CD4-positive, alpha-beta memory T cell (primary cell): ENCODE measurements at places on chromosomes 11 and 22.

DNA sequence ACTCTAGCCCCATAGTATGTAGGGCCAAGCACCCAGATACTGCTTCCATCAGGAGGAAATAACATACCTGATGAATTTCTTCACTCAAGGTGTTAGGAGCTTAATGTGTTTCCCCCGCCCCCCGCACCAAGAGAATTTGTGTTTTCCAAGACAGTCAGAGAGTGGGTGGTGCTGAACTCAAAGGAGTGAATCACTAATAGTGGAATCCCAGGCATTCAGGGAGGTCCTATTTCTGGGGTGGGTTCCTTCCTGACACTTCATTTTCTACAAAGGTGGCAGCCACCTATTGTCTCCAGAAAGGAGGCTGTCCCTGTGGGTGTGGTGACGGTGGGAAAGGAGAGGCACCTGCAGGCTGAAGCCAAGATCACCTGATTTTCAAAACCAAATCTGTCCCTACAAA, 50.8 kb upstream of the ELF5 start:
- DNase-seq = no peak

DNA sequence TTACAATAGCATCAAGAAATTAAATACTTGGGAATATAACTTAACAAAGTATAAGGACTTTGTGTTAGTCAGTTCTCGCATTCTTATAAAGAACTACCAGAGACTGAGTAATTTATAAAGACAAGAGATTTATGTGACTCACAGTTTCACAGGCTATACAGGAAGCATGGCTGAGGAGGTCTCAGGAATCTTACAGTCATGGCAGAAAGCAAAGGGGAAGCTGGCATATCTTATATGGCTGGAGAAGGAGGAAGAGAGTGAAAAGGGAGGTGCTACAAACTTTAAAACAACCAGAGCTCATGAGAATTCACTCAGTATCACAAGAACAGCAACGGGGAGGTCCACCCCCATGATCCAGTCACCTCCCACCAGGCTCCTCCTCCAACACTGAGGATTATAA, 32.0 kb upstream of the CCDC134 start:
- DNase-seq = no peak

GRCh38 chr11:34278175-34278574, 79.6 kb downstream of the ABTB2 start:
- no peak for DNase-seq

DNA sequence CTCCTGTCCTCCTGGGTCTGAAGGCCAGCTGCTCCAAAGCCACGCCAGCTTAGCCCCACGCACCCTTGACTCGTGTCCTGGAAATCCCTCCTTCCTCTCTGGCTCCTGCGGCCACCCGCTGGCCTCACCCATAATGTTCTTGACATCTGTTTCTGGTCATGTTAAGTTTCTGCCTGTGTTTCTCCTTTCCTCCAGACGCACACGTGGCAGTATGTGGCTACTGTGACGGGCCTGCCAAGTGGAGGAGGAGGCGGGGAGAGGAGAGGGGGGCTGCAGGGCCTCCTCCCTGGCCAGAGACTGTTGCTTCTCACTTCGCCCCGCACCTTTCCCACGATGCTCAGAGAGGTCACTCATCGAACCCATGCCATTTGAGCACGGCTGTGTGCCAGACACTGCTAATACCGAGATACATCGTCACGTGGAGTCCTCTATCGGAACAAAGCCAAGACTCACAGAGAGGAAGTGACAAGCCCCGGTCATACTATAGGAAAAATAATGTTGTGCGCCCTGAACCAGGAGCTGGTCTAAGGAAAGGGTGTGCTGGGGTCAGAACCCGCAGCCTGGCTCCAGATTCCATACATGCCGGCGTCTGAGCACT, 11.5 kb downstream of the C1QTNF6 start:
- no peak for DNase-seq

DNA sequence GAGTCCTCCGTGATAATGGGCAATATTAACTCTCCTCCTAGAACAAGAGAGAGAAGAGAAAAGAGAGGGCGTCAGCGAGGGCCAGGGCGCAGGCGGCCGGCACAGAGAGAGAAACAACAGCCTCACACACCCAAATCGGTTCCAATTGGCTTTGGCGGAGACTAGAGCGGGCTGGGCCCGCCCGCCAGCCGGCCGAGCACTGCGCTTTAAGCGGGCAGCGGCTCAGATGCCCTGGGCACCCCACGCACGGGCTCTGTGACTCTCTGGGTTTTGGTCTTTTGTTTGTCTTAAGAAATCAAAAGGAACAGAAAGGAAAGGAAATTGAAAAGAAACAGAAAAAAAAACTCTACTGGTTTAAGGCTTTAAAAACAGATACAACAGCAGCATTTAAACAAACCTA, 17.0 kb downstream of the SLC22A12 start:
- no peak for DNase-seq

- DNase-seq = no peak
Observed at GRCh38 chr11:67304511-67305113, 1.3 kb downstream of the SSH3 start.

DNA sequence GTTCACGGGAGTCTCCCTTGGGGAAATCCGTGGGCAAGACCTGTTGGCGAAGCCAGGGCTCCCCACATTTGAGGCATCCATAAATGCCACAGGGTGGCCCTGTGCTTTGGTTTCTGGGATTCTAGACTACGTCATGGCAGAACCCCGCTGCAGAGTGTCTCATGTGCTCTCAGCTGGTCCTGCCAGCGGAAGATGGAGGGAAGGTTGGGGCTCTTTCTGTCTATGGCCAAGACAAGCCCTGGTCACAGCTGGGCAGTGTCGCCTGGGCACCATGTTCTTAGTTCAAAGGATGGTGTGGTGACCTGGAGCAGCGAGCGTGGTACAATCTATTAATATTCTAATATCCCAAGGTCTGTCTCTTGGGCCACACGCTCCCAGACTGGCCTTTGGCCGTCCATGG, 511.7 kb downstream of the TBC1D22A start:
- DNase-seq = no peak

DNA sequence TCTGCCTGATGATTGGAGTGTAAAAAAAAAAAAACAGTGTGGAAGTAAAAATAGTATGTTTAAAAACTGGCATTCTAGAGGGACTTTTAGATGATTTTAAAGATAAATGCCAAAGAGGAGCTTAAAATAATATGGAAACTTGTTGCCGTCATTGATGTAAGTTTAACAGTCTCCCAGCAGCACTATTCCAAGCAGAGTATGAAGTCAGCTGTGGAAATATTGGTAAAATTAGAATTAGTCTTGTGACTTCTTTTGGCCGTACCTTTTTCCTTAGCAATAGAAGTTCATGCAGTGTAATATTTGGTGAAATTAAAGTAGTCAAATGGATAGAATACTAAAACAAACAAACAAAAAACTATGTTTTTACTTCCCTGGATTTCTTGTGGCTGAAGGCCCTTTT, 134.9 kb downstream of the METTL15 start:
- DNase-seq = no peak

DNA sequence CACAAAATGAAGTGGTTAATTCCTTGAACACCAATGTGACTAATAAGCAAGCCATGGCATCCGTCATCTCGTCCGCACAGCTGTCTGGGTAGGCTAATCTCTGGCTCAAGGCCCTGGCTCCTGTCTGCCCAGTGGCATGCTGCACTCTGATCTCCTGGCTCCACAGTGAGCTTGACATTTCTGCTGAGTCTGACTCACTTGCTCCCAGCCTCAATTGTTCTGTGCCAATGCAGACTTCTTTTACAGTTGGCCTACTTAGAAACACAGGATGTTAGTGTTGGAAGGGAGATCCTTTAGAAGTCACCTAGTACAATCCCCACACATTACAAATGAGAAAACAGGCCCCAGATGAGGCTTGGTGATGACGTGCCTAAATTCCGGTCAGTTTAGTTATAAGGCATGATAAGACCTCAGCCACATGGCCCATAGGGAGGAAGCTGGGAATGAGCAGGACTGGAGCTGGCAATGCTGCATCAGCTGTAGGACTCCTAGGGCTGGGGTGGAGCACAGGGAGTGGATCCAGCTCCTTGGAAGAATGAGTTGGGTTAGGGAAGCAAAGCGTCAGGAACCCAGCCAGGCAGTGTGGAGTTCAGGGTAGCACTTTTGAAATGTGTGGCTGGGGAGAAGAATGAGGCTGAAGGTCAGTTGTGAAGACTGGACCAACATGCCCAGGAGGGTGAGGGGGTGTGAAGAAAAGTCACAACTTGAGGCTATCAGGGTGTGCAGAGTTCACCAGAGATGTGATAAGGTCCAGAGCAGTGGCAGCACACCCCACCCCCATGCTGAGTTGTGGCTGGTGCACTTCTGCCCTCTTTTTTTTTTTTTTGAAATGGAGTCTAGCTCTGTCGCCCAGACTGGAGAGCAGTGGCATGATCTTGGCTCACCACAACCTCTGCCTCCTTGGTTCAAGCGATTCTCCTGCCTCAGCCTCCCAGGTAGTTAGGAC, 70.2 kb upstream of the EED start:
- DNase-seq = no peak

- DNase-seq = no peak
Observed at GRCh38 chr11:134293119-134294113, 17.2 kb downstream of the GLB1L3 start.

DNA sequence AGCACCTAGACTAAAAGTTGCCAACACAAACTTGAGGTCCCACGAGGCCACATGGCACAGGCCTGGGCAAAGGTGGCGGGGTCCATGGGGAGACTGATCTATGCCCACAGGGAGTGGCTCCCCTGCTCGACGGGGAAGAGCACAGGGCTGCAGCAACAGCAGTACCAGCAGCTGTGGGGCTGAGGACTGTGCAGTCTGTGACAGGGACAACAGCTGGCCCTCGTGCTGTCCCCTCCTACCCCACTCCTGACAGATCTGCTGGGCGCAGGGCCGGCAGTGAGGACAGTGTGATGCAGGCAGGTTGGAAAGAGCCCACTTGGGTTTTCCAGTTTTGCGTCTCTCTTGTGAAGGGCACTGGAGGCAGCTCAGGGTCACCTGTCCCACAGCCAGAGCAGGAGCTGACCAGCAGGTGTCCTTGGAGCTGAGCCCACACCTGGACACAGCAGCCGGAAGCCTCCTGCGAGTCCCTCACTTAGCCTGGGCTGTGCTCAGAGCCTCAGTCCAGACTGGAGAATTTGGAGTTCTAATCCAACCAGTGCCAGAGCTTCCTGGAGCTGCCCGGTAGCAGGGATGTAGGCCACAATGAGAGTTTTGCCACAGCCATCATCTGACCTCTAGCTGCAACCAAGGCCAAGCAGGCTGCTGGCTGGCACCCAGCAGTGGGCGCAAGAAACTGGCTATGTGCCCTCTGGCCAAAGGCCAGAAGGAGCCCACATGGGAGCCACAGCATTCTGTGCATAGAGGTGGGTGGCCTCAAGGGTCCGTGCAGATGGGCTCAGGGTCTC, 3.6 kb upstream of the GAS2L1 start:
- no peak for DNase-seq

DNA sequence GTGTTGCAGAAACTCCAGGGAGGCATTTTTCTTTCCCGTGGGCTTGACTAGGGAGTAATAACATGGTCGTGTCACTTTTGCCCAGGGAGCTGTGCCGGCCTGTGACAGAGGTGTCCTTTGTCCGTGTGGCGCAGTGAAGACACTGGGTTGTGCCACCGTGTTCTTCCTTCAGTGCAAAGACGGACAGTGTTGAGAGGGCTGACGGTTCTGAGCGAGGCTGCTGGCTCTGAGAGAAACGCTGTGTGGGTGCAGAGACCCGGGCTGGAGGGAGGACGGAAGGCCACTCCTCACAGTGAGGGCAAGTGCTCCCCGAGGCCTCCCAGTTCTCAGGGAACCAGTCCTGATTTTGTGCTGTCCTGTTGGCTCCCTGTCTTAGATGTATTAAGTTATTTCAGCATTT, 20.2 kb downstream of the NUP50 start:
- no peak for DNase-seq

GRCh38 chr11:26234451-26234850, 97.5 kb upstream of the ANO3 start:
- no peak for DNase-seq

DNA sequence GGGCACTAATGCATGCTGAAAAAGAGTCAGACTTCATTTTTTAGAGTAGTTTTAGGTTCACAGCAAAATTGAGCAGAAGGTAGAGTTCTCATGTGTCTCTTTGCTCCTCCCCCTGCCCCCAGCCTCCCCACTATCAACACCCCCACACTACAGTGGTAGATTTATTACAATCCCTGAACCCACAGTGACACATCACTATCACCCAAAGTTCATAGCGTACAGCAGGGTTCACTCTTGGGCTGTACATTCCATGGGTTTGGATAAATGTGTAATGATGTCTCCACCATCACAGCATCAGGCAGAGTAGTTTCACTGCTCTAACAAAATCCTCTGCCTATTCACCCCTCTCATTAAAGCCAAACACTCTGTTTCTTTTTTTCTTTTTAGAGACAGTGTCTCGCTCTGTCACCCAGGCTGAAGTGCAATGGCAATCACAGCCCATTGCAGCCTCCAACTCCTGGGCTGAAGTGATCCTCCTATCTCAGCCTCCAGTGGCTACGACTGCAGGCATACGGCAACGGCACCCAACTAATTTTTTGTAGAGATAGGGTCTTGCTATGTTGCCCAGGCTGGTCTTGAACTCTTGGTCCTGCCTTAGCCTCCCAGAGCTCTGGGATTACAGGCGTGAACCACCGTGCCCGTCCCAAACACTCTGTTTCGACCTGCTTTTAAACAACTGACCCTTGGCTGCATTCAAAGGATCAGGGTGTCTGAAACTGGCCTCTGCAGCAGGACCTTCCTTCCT, 4.1 kb downstream of the BEST1 start:
- no peak for DNase-seq

- DNase-seq = no peak
Observed at GRCh38 chr22:31151872-31152271, 8.1 kb upstream of the RNF185 start.
